ENCODE measurements at places on chromosomes 3 and 15. TPM values are rescaled to one million over a fixed set of nuclear protein-coding genes. Genes with fewer than 3 reads are reported as not detected.
A peak's percentile ranks its signal among the peaks of the same experiment; 100 is the strongest.

The SIN3A gene
- 96.4 TPM for total RNA-seq

The GOLGA8M gene
- not detected for total RNA-seq

The KLF15 gene
- total RNA-seq = 17.7 TPM

The C3orf20 gene
- 0.19 TPM for total RNA-seq

The AGTR1 gene
- 8.2 TPM for total RNA-seq

The ALDH1A3 gene
- total RNA-seq = 0.41 TPM

The ZNF774 gene
- total RNA-seq = 9.5 TPM

The MORC1 gene
- total RNA-seq = not detected

GRCh38 chr3:25785826-25786225 lies 2.6 kb upstream of the NGLY1 start:
- H3K4me1 ChIP-seq = peaks cover 31% of the 10 kb centered on the region
- H3K27ac ChIP-seq = no peak overlapping the region
- H3K4me3 ChIP-seq = no peak overlapping the region

GRCh38 chr15:67479781-67480505 lies 41.0 kb upstream of the C15orf61 start:
- H3K27me3 ChIP-seq = peaks cover 5% of the 10 kb centered on the region
- H3K4me1 ChIP-seq = no peaks in the 10 kb centered on the region
- no peak overlapping the region for H3K27ac ChIP-seq
- H3K4me3 ChIP-seq = no peak overlapping the region
- no peak for DNase-seq
- peaks cover 5% of the 10 kb centered on the region for H3K36me3 ChIP-seq

- H3K27ac ChIP-seq = no peak overlapping the region
- no peak for DNase-seq
- no peaks in the 10 kb centered on the region for H3K27me3 ChIP-seq
- H3K36me3 ChIP-seq = peaks cover 13% of the 10 kb centered on the region
- H3K4me1 ChIP-seq = peaks cover 54% of the 10 kb centered on the region
- H3K4me3 ChIP-seq = no peak overlapping the region
Observed at GRCh38 chr3:172199850-172200369, 160.5 kb downstream of the FNDC3B start.

- H3K27me3 ChIP-seq = no peaks in the 10 kb centered on the region
- no peaks in the 10 kb centered on the region for H3K36me3 ChIP-seq
- DNase-seq = no peak
Observed at GRCh38 chr3:196287090-196287439, 461 bp downstream of the PCYT1A start.

- H3K36me3 ChIP-seq = peaks cover 37% of the 10 kb centered on the region
- H3K4me1 ChIP-seq = peaks cover 9% of the 10 kb centered on the region
- DNase-seq = no peak
- H3K27me3 ChIP-seq = no peaks in the 10 kb centered on the region
Observed at GRCh38 chr15:52050416-52050815, 31.4 kb downstream of the MAPK6 start.

- H3K36me3 ChIP-seq = peaks cover 2% of the 10 kb centered on the region
- H3K4me3 ChIP-seq = no peak overlapping the region
- DNase-seq = peak; percentile 23
- H3K27me3 ChIP-seq = no peaks in the 10 kb centered on the region
- H3K4me1 ChIP-seq = peaks cover 17% of the 10 kb centered on the region
Observed at GRCh38 chr3:158434412-158435038, 136.5 kb upstream of the MLF1 start.

- peaks cover 2% of the 10 kb centered on the region for H3K36me3 ChIP-seq
- H3K4me1 ChIP-seq = no peaks in the 10 kb centered on the region
- no peak overlapping the region for H3K27ac ChIP-seq
- no peak for DNase-seq
Observed at GRCh38 chr3:126349071-126349470, 8.1 kb downstream of the KLF15 start.

GRCh38 chr15:65100442-65100841 lies 14.6 kb downstream of the UBAP1L start:
- no peak for DNase-seq
- H3K27me3 ChIP-seq = peaks cover 8% of the 10 kb centered on the region
- peaks cover 2% of the 10 kb centered on the region for H3K4me1 ChIP-seq
- peaks cover 13% of the 10 kb centered on the region for H3K36me3 ChIP-seq
- no peak overlapping the region for H3K4me3 ChIP-seq

GRCh38 chr3:135966271-135966961 lies 888 bp downstream of the PPP2R3A start:
- peak overlapping the region; percentile 89 for H3K27ac ChIP-seq
- H3K4me1 ChIP-seq = peaks cover 29% of the 10 kb centered on the region
- peak overlapping the region; percentile 90 for H3K4me3 ChIP-seq
- H3K36me3 ChIP-seq = peaks cover 11% of the 10 kb centered on the region
- no peaks in the 10 kb centered on the region for H3K27me3 ChIP-seq
- peak; percentile 44 for DNase-seq

DNA sequence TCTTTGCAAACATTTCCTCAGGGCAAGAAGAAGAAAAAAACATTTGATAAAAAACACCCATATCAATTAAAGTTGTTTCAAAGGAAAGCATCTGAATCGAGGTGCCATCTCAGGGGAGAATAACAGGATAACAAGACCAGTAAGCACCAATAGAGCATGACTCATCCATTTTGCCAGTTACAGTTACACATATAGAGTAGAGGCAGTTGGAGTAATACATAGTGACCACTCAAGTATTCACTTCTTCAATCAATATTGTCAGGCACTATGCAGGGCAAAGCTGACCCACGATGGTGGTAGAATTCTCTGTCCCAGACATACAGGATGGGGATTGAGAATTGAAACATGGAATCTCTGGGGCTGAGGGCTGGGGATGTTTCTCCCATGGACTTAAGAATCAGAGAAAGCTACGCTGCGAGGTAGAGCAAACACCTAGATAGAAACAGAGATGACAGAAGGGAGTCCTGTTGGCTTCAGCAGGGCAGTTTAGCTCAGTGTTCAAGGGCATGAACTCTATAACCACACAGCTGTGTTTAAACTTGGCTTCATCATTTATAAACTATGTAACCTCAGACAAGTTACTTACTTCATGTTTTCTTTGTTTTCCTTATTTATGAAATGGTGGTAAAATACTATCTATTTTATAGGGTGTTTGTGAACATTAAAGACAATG lies 186.4 kb upstream of the NANOGP8 start:
- peaks cover 3% of the 10 kb centered on the region for H3K4me1 ChIP-seq
- H3K27ac ChIP-seq = peak overlapping the region; percentile 1
- no peaks in the 10 kb centered on the region for H3K27me3 ChIP-seq
- DNase-seq = no peak

GRCh38 chr3:28553175-28553574 lies 204.6 kb upstream of the AZI2 start:
- no peaks in the 10 kb centered on the region for H3K4me1 ChIP-seq
- peaks cover 3% of the 10 kb centered on the region for H3K27me3 ChIP-seq
- DNase-seq = no peak
- no peak overlapping the region for H3K4me3 ChIP-seq
- no peak overlapping the region for H3K27ac ChIP-seq
- no peaks in the 10 kb centered on the region for H3K36me3 ChIP-seq

DNA sequence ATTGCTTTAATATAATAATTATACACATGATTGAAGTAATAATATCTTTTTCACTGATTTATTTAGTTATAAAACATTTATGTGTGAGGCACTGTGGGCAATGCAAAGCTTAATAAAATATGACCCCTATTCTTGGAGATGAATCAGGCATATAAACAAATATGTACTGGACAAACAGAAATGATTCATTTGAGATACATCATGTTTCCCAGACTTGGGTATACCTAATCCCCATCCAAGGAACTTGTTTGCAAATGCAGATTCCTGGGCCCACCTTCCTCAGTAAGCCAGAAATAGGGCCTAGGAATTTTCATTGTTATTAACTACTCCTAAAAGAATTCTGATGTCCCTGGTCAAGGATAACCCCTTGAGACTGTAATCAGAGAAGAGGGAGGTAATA lies 184.2 kb downstream of the CHL1 start:
- DNase-seq = no peak
- H3K27ac ChIP-seq = no peak overlapping the region
- H3K27me3 ChIP-seq = no peaks in the 10 kb centered on the region
- peaks cover 1% of the 10 kb centered on the region for H3K36me3 ChIP-seq
- no peak overlapping the region for H3K4me3 ChIP-seq
- H3K4me1 ChIP-seq = peaks cover 27% of the 10 kb centered on the region

DNA sequence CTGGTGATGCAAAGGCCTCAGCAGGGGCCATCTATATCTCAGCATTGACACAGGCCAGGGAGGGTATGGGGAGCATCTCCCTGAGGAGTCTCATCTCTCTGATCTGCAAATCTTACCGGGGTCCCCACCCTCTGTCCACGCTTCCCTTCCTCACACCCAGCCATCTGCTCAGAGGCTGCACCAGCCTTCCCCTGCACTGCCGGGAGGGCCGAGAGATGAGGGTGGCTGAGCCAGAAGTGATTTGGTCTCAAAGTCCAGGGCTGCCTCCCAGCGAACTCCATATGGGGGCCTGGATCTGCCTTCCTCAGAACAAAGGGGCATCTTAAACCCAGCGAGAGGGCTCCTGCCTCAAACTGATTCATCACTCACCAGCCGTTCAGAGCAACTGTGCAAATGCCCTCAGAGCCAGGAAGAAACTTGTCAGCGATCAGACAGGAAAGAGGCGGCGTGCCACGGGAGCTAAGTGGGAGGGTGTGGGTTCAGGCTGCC lies 4.6 kb downstream of the IGDCC3 start:
- H3K36me3 ChIP-seq = peaks cover 18% of the 10 kb centered on the region
- H3K4me3 ChIP-seq = no peak overlapping the region
- H3K27ac ChIP-seq = no peak overlapping the region

- H3K4me3 ChIP-seq = no peak overlapping the region
- H3K36me3 ChIP-seq = no peaks in the 10 kb centered on the region
- peak overlapping the region; percentile 21 for H3K27ac ChIP-seq
- DNase-seq = no peak
Observed at GRCh38 chr15:26739791-26740190, 33.1 kb downstream of the GABRB3 start.

- H3K4me1 ChIP-seq = peaks cover 1% of the 10 kb centered on the region
- no peak overlapping the region for H3K4me3 ChIP-seq
- no peak overlapping the region for H3K27ac ChIP-seq
- H3K36me3 ChIP-seq = peaks cover 15% of the 10 kb centered on the region
Observed at GRCh38 chr3:18376682-18377081, 48.5 kb downstream of the SATB1 start.

DNA sequence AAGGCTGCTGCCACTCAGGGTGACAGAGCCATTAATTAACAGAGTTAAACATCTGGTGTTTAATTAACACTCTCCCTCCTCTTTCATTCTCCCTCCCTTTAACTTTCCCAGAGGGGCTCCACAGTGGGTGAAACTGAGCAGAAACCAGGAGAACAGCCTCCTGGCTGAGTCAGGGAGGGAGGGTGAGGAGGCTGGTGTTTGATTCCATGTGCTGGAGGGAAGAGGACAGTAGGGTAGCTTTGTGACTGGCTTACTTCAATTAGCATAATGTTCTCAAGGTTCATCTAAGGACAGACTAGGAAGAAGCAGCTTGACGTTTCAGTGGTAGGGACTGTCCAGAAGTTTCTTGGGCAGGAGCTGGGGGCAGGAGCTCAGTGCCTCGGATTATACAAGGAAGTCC lies 62.8 kb downstream of the SEMA5B start:
- H3K36me3 ChIP-seq = no peaks in the 10 kb centered on the region
- H3K4me1 ChIP-seq = no peaks in the 10 kb centered on the region

- no peak overlapping the region for H3K27ac ChIP-seq
- peaks cover 21% of the 10 kb centered on the region for H3K4me1 ChIP-seq
- H3K4me3 ChIP-seq = no peak overlapping the region
Observed at GRCh38 chr3:30749230-30749629, 142.8 kb downstream of the TGFBR2 start.

DNA sequence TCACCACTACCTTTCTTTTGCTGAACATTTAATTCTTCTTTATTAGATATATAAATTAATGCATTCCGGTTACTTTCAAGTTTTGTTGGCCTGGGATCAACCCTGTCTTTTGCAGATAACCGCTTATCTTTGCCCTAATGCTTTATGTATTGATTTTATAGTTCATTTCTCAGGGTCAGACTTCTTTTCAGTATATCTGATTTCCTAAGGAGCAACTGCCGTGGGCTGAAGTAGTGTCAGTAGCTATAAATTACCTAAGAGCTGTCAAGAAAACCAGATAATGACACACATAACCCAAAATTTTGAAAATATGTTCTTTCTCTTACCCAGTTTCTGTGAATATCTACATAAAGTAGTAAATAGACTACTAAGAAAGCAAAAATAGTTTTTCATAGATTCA lies 38.0 kb downstream of the COL6A5 start:
- H3K4me1 ChIP-seq = no peaks in the 10 kb centered on the region
- H3K27ac ChIP-seq = no peak overlapping the region
- DNase-seq = no peak
- no peak overlapping the region for H3K4me3 ChIP-seq

DNA sequence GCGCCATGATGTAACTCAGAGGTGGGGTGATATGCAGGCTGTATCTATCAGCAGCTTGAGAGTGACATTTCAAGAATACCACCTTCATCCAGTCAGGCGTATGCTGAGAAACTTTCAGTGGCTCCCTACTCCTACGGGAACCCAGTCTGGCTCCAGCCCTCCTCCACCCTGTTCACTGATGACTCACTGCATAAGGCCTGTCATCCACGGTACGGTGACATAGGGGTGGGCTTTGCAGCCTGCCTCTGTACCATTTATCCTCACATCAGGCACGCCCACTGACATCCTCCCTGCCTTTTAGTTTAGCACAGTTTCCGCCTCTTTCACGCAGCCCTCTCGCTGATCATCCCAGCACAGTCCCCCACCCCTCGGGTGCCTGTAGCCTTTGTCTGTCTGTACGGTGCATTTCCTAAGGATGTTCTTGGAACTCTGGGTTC lies 11.7 kb downstream of the PXYLP1 start:
- peaks cover 5% of the 10 kb centered on the region for H3K4me1 ChIP-seq
- no peaks in the 10 kb centered on the region for H3K36me3 ChIP-seq
- no peaks in the 10 kb centered on the region for H3K27me3 ChIP-seq

DNA sequence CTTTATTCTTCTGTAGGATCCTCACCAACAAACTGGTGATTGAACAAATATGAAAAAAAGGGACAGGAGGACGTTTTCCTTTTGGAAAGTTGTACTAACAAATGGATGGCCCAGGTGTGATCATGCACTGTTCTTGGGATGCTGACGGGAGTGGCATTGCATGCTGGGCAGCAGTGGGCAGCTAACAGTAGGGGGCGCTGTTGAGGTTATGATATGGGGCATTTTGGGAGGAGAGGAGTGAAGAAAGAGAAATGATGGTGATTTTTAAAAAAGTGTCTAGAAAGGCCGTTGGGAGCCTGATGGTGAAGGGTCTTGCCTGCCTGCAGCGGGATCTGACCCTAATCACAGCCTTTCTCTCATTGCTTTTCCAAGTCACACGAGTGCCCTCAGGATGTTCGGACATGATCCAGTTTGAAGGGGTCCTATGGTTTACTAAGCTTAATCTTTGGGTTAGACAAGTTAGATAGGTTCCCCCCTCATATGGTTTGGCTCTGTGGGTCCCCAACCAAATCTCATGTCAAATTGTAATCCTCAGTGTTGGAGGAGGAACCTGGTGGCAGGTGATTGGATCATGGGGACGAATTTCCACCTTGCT lies 46.2 kb upstream of the PRTG start:
- H3K4me1 ChIP-seq = peaks cover 37% of the 10 kb centered on the region
- DNase-seq = no peak
- no peak overlapping the region for H3K4me3 ChIP-seq
- no peaks in the 10 kb centered on the region for H3K27me3 ChIP-seq

GRCh38 chr3:139979991-139980390 lies 45.0 kb downstream of the CLSTN2 start:
- H3K4me3 ChIP-seq = no peak overlapping the region
- H3K27ac ChIP-seq = no peak overlapping the region
- H3K36me3 ChIP-seq = no peaks in the 10 kb centered on the region
- H3K4me1 ChIP-seq = peaks cover 3% of the 10 kb centered on the region
- peaks cover 7% of the 10 kb centered on the region for H3K27me3 ChIP-seq

- H3K4me3 ChIP-seq = no peak overlapping the region
- no peaks in the 10 kb centered on the region for H3K36me3 ChIP-seq
- H3K27me3 ChIP-seq = no peaks in the 10 kb centered on the region
- no peak overlapping the region for H3K27ac ChIP-seq
Observed at GRCh38 chr3:177946936-177947335, 589.3 kb upstream of the KCNMB2 start.
